Iris pigment epithelial cell (primary cell): ENCODE measurements at places on chromosomes 7 and 10.

DNA sequence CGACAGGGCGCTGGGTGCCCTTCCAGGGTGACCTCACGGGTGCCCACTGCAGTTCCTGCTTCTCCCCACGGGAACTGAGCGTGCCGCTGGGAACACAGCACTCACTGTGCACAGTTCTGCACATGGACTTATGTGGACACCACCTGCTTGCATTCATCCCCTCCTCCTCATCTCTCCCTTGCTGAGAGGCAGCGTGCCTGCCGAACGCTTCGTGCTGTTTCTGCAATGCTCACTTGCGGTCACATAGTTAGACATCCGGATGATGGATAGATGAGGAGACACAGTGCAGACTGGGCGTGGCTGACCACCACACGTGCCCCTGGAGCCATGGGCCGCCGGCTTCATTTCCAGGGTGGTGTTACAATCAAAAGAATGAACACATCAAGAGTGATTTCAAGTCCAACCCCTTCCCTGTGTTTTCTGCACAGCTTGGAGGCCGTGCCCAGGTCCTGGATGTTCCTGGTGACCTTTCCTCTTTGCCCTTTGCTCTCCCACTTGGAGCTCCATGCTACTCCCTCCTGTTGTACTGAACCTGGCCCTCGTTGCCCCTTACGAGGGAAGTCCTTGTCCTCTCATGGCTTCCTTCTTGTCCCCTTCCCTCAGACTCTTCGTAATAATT, 119.4 kb downstream of the VIPR2 start:
- DNase-seq: no peak

DNA sequence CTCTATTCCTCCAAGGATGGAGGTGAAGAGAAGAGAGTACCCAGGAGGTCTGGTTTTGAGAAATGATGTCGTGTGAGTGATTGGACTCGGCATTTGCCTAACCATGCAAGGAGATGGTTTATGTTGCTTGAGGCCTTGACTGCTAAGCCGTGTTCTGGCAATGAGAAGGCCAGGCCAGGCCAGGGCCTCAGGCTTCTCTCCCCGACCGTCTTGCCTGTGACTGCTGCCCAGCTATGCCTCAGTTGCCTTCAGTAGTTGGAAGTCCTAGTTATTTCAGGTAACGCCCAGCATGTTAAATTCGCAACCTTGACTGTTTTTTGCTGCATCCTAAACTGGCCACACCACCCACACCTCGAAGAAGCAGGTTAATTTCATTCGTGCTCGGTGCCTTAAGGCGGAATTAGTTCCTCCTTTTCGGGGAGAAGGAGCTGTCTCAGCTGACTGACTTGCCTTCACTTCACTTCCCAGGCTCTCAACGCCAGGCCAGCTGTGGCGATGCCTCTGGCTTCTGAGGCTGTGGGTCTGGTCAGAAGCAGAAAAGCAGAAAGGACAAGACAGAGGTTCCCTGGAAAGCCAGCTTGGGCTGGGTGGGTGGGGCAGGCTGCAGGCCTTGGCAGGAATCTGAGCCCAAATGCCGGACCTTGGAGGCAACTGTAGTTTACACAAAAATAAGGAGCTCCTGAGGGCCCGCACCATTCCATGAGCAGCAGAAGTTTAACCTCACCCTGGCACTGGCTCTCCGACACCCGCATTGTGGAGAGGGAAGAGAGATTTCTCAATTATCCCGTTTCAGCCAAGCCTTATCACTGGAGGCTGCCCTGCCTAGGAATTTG, 61.9 kb upstream of the SAMD8 start:
- no peak for DNase-seq

DNA sequence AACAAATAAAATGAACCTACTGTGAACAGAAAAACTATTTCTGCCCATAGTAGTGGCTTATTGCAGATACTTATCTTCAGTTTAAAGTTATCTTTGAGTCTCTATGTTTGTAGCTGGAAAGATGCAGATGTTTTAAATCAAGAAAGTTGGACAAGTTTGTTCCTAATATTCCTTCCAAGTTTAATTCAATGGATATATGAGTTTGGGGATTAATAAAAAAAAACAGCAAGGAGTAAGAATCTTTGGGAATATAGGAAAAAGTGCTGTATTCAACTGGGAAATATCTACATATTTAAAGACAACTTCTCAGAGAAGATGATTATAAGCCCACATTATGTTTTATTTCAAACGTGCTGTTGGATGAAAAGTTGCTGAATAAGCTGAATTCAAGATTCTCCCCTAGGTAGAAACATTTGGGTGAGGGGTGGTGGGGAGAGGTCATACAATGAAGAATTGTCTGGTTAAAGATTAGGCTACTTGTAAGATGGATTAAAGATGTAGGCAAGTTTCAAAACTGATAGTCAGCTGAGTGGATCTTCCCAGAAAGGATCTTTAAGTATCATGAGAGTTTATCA, 1135.2 kb downstream of the CNTNAP2 start:
- DNase-seq: no peak

- no peak for DNase-seq
These were observed 926.4 kb downstream of the LRMDA start for GRCh38 chr10:76357726-76358415.

DNA sequence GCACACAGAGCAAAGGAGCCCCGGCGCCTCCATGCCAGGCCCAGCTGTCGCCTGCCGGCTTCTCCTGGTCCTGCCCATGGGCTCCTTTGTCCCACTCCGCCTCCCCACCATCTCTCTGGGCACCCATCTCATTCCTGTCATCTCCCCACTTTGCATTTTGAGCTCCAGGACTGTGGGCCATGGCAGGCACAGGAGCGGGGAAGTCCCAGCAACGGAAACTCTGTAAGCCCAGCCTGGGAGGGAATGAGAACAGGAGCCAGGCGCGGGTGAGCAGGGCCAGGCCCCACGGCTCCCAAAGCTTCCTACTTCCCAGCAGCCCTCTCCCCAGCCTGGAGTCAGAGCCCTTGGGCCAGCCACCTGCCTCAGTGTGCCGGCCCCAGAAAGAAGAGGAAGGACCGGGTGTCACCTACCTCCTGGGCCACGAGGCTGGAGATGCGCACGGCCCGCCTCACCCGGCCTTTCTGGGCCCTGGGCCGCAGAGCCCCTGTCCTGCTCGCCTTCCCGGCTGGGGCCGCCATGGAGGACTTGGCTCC, 23.1 kb downstream of the KCNH2 start:
- no peak for DNase-seq

DNA sequence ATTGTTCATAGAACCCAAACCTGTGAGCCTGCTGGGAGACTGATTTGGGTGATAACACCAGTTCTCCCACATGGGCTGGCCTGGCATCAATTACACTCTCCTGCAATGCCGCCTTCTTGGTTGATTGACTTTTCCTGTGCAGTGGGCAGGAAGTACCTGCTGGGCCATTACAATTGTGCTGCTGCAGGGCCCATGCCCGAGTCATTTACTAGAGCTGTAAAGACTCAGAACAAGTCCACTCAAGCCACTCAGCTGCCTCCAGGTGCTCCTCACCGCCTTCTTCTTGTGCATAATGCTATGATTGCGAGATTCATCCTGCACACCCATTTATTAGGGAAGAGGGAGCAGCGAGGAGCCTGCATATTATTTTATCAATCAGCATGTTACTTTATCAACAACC, 264.0 kb downstream of the TCERG1L start:
- no peak for DNase-seq

DNA sequence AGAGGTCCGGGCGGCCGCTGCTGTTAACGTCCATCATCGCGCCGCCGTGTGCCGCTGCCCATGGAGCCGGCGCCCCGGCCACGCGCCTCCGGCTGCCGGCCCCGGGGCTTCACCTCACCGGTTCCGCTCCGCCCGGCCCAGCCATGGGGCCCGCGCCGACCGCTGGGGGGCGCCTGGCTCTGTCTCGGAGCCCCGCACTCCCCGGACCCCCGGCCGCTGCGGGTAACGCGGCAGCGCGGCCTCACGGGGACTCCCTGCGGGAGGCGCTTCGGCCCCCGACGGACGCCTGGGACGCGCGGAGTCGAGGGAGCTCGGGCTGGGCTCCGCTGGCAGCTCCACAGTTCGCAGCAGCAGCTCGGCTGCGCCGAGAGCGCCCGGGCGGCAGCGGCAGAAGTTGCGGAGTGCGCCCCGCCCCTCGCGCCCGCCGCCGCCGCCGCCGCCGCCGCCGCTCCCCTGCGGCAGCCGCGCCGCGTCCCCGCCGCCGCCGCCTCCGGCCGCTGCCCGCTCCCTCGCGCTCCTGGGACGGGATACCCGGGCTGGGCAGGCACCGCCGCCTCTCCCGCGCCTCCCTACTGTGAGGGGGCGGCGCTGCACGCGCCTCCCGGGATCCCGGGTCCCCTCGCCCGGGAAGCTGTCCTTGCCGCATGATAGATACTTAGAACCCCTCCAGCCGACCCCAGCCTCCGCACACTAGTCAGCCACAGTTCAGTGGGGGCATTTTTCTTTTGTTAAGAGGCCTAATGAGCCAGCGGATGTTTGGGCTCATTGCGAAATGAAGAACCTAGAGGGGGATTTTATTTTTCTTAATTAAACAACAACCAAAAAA, at the start of gene HTR7:
Gene HTR7, minus strand, starts transcription at position 405 of the 826 bp plus-strand sequence. Its CDS starts 368 bp downstream, at position 37.
- DNase-seq: peak; percentile 47

DNA sequence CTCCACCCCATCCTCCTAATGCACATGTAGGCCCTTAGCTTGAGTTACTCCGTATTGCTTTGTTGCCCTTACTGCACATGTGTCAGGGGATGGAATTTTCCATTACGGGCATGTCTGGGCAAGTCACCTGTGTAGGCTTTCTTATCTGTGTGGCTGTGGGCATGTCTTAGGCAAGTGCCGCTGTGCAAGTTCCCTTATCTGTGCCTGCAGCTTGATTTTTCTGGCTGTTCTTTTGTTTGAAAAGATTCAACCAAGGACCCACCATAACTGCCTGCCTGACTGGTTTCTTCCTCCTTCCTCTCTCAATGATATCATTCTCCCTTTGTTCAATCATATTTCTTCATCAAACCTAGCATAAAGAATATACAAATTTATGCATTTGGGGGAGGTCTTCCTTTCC, 88.5 kb downstream of the AKR1D1 start:
- DNase-seq: no peak

- no peak for DNase-seq
These were observed 206.3 kb downstream of the ADARB2 start for GRCh38 chr10:1530871-1531517.

GRCh38 chr10:58621379-58622077, 108.9 kb downstream of the BICC1 start:
- DNase-seq: no peak
